AG09309 (cell line): ENCODE measurements at places on chromosomes 2 and 18.

GRCh38 chr2:113284476-113284875 is 5.8 kb upstream of the PAX8 start:
- DNase-seq = no peak

GRCh38 chr2:135839713-135840112 is 2.7 kb upstream of the LCT start:
- peak; percentile 90 for DNase-seq

- DNase-seq = peak; percentile 27
Observed at GRCh38 chr2:128347701-128348539, 29.3 kb upstream of the HS6ST1 start.

DNA sequence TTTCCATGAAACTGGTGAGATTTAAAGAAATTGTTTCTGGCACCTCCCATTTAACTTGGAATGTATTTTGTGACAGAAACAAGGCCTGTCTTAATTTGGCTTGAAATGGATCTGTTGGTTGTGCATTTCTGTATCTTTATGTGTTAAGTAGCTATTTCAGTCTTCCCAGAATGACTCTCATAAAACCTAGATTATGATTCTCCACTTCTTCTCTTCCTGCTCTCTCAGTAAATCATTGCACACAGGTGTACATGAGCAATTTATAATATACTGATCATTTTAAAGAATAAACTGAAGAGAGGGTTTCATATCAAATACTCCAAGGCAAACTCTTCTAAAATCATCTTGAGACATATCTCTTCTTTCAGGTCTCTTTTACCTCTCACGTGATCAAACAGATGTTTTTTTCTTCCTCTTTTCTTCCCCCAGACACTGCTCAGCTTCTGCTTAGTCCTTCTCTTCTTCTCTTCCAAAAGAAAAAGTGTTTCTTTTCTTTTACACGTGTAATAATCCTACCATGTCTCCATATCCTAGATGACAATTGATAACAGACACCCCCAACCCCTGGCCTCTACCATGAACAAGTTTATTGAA is 112.0 kb downstream of the PPP1R1C start:
- DNase-seq = no peak

DNA sequence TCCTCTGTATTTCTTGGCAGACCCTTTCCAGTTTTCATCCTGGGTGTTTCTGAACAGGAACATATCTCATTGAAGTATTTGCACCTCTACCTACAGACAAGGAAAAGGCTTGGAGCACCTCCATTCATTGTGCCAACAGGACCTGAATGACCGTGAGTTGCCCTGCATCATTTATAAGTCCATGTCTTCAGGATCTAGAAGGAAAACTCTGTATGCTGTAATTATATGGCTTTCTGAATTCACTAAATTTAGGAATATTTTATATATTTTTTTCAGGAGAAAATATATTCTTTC is 402.3 kb upstream of the SLC14A2 start:
- DNase-seq = no peak

- DNase-seq = no peak
Observed at GRCh38 chr2:230129343-230129742, 60.6 kb upstream of the SLC16A14 start.

- no peak for DNase-seq
Observed at GRCh38 chr2:225996462-225996828, 596.9 kb downstream of the NYAP2 start.

- DNase-seq = no peak
Observed at GRCh38 chr2:30680121-30680520, 127.1 kb downstream of the CAPN13 start.

DNA sequence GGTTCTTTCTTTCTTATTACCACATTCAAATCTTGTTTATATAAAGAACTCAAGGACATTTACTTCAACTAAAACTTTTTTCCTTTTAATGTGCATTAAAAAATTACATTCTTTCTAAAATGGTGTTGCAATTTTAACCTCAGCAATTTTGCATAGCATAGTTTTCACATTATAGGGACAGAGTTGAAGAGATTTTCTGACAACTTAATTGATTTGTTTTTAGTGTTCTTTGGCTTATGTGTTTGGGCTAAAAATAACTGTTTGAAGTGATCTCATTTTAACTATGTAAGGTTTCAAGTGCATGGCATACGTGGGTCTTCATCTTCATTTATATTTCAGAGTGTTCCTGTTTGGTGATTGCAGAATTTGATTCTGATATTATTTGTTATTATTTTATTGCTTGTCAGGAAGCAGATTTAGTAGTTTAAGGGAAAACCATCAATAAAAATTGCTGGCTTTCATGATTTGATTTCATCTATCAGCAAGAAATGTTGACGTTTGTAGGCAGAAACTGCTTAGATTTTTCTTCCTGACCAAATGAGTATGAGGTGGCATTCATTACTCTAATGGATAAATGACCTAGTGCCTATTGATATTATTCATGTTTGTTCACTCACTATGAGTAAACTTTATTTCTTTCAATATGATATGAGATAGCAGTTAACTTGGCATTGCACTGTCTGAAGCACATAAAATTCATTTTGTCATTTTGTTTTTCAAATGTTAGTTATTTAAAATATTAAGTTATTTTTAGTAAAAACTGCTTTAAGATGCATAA is 398.4 kb downstream of the NUP35 start:
- no peak for DNase-seq

GRCh38 chr18:37385846-37386778 is 179.5 kb downstream of the CELF4 start:
- no peak for DNase-seq

DNA sequence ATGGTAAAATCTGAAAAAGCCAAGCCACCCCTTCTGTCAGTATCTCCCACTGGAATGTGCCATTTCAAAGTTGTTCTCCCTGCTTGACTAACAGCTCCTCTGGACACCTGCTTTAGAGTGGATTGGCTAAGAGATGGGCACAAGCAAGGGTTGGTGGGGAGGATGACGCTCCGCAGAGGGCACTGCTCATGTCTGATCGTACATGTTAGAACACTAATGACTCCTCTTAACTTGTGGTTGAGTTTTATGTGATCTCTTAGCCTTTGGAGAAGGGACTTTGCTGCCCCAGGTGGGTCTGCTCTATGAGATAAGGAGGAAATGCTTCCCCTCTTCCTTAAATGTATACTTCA is 8.2 kb upstream of the KIAA2012 start:
- no peak for DNase-seq

DNA sequence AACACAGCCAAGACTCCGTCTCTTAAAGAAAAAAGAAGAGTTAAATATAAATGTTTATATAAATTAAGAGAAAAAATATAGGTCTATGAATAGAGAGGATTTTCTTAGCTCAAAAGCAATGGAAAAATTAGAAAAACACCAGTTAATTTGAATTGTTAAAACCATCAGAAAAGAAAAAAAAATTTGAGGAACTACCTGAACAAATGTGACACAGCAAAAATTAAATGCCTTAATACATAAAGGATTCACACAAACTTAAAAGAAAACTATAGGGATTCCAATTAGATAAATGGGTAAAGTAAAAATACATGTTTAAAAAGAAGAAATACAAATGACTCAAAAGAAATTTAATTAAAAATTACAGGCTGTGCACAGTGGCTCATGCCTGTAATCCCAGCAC is 147.9 kb upstream of the DNMT3A start:
- no peak for DNase-seq

GRCh38 chr18:25827228-25827627 is 263.2 kb downstream of the SS18 start:
- DNase-seq = no peak

DNA sequence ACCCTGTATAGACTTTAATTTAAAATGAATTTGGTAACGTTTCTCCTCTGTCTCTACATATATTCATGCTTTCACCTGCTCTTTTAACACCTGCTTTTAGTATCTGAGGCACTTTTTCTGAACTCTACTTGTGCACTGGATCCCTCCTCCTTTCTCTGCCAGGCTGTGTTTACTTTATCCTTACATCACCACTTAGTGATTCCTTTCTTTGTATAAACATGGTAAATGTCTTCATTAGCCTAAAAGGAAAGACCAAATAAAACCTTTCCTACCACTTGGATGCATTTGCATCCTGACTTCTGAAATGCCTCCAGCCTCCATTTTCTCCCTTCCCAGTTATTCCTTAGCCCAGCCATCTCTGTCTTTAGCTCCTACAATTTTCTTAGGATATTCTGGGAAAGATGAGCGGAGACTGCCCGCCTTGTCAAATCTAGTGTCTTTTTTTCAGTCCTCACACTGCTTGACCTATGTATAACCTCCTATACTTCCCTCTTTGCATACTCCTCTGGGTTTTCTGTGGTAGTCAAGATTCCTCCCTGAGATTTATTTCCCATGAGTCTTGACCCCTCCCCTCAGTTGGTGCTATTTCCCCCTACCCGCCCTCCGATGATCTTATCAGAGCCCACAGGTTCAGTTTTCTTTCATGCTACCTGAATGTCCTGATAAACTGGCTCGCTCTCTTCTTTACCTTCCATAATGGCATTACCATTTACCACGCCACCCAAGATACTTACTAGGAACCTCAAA is 44.8 kb downstream of the REL start:
- DNase-seq = no peak

DNA sequence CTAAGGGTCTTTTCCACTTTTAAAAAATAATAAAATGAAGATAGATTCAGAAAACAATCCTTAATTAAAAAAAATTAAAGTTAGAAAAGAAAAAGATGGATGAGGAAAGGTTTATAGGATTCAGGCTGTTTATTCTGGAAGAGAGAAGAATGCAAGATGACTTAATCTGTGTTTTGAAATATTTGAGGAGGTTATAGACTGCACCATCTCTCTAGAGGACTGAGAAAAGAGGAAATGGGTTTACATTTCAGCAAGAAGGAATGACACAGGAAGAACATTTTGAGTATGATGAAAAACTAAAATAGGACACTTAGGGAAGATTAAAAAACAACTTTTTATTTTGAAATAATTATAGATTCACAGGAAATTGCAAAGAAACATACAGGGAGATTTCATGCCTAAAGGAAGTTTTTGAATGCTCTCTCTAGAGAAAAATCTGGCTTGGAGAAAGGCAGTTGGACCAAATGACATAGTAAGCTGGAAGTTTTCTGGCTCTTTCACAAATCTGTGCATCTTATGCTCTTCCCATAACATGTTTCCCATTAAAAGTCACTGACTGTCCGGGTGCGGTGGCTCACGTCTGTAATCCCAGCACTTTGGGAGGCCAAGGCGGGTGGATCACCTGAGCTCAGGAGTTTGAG is 75.0 kb downstream of the CERS6 start:
- peak; percentile 32 for DNase-seq

GRCh38 chr2:213036836-213037235 is 114.6 kb downstream of the IKZF2 start:
- DNase-seq = no peak

GRCh38 chr2:18325118-18325517 is 235.3 kb downstream of the RDH14 start:
- DNase-seq = no peak

DNA sequence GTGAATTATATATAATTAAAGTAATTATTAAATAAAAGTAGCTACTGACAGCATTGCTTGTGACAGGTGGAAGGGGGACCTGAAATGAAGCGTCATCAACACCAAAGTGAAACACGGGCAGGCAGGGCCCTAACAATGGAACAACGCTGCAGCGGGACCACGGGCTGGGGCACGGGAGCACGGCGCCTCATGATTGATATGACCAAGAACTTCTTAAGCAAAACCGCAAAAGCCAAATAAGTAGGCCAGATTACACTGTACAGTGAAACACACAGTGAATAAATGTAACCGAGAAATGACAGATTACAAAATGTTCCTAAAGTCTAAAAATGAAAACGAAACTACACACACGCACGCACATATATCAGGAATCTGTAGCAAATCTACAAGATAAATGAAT is 81.4 kb downstream of the SNTG2 start:
- DNase-seq = no peak
